ENCODE measurements at places on chromosomes 3 and 15.

GRCh38 chr3:173548261-173548660 is 150.7 kb downstream of the NLGN1 start:
- no peak for DNase-seq

DNA sequence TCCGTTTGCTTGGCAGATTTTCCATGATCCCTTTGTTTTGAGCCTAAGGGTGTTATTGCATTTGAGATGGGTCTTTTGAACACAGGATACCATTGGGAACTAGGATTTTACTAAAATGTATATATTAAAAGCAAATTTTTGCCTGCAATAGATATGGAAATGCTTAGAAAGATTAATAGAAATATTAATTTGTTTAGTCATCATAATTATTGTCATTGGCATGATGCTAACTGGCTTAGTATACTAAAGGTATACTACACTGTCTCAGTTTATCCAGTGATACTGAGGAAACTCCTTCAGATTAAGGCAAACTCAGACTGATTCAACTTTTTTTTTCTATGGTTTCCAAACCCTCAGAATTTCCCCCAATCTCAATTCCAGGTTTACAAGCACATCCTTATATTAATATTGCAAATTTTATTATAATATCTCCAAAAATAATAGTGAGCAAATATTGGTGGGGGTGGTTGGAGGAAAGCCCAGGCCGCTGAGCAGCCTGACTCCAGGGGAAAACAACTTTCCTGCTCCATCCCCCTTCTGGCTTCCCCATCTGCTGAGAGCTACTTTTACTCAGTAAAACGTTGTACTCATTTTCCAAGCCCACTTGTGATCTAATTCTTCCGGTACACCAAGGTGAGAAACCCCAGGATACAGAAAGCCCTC is 291.7 kb downstream of the EPHA6 start:
- DNase-seq = no peak

DNA sequence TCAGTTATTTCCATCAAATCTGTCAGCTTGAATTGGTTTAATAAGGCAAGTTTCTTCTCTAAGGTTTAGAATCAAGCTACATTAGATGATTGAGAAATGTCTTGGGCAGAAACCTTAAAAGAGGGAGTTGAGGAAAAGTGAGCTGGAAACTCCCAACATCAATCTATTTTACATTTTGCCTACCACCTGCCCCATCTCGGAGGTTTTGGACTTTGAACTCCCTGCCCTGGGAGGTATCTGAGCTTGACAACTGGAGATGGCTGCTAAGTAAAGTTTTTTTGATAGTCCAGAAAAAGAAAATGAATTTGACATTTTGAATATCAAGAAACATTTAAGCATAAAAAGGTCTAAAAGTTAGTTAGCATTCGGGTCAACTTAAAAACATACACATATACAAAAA is 234.2 kb downstream of the NFKBIZ start:
- DNase-seq = no peak

DNA sequence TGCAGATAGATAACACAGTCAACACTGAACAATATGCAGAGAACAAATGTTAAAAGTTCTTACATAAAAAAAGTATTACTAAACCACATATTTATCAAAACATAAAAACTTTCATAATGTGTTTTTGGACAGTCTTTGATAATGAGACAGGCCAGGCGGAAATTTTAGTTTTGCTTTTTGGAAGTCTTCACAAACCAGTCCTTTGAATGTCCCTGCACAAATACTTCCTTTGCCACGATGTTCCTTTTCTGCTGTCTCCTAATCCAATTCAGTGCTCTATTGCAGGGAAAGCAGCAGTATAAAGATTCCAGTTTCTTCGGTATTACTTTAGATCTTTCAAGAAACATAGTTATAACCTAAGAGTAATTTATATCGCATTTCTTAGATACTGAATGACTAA is 135.9 kb downstream of the TBL1XR1 start:
- DNase-seq = no peak

- no peak for DNase-seq
Observed at GRCh38 chr15:51938286-51938685, 33.3 kb downstream of the LEO1 start.

DNA sequence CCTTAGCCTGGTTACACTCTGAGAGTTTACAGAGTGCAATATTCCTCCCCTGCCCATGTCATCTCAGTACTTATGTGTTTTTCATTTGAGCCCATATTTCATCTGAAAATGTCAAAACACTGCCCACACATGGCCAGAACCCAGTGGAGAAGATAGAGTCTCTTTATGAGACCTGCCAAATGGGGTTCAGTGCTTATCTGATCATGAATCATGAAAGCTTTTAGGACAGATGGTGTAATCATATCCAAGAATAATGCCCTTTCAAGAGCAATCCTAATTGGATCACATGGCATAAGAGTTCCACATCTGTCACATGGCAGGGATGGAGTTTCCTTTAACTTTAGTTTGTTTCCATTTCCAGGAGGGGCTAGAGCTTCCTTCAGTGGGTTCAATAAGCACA is 77.2 kb upstream of the AGBL1 start:
- DNase-seq = no peak

- DNase-seq = peak; percentile 60
Observed at GRCh38 chr3:197168606-197169005, 129.8 kb downstream of the DLG1 start.

GRCh38 chr15:95733931-95734330 is 596.6 kb upstream of the NR2F2 start:
- DNase-seq = no peak

- no peak for DNase-seq
Observed at GRCh38 chr15:58605931-58606530, 143.5 kb downstream of the ADAM10 start.

GRCh38 chr3:24363242-24363641 is 131.4 kb downstream of the THRB start:
- no peak for DNase-seq

GRCh38 chr3:113249111-113249510 is 37.8 kb downstream of the BOC start:
- peak; percentile 78 for DNase-seq

DNA sequence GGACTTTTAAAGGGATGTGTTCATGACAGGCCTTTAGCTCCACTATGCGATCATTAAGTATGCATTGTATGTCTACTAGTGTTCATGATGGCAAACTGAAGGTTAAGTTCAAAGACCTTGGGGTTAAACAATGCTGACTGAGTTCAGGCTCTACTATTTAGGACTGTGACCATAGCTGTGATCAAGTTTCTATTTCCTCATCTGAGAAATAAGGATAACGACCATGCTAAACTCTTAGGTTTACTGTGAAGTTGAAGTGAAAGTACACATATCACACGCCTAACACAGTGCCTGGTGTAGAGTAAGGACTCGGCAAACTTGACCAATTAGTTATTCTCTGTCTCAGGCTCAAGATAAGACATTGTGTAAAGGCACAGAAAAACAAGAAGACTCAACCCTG is 243.2 kb downstream of the MBNL1 start:
- DNase-seq = no peak

GRCh38 chr3:64642327-64643151 is 45.3 kb downstream of the ADAMTS9 start:
- DNase-seq = no peak

DNA sequence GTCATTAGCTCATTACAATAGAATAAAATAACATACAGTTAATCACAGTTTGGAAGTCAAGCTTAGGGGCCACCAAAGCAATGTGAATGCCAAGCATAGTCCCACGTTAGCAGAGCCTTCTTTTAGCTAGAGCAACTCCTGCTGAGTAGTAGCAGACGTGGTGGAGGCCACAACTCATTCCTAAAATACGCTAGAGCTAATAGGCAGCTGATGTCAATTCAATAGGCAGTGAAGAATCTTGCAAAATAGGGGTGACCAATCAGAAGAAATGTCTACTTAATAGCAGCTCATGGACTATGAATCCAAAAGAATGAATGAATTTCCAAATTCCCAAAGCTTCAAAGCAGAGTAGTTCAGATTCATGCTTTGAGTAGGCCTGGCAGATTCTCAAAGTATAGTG is 292.9 kb upstream of the RORA start:
- no peak for DNase-seq

- DNase-seq = no peak
Observed at GRCh38 chr15:47398132-47398531, 319.2 kb upstream of the SEMA6D start.

GRCh38 chr3:187920913-187921312 is 175.6 kb upstream of the BCL6 start:
- DNase-seq = peak; percentile 56

- DNase-seq = no peak
Observed at GRCh38 chr3:24133942-24134341, 188.9 kb downstream of the NR1D2 start.

GRCh38 chr3:74027121-74027520 is 402.4 kb upstream of the PDZRN3 start:
- DNase-seq = no peak

DNA sequence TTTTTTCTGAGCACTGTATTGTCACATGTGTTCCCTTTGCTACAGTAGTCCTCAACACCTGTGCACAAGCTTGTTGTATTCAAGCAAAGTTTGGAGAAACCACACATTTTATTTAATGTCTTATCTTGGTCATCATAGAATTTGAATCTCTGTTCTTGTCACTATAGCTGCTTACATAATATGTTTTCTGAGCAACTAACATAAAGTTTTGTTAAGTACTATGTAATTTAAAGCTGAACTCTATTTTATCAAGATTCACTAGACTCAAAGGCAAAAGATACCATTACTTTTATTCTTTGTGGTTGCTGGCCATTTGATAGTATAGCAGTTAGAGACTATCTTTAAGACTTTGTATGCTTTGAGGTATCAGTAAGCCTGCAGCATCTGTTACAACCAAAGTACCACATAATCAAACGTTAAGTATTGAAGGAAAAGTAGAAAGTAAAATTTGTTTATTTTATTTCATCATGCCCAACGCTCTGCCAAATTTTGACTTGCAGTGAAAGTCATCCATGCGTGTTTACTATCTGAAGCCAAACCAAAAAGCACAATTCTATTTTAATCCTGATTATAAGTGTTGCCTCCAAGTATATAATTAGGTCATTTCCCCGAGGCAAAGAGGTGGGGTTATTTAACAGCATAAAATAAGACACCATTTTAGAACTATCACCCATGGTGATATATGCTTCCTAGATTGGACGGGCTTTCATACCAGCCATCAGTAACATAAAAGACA is 10.3 kb upstream of the ABHD10 start:
- no peak for DNase-seq

- DNase-seq = no peak
Observed at GRCh38 chr15:35548435-35548834, 2.5 kb upstream of the DPH6 start.

DNA sequence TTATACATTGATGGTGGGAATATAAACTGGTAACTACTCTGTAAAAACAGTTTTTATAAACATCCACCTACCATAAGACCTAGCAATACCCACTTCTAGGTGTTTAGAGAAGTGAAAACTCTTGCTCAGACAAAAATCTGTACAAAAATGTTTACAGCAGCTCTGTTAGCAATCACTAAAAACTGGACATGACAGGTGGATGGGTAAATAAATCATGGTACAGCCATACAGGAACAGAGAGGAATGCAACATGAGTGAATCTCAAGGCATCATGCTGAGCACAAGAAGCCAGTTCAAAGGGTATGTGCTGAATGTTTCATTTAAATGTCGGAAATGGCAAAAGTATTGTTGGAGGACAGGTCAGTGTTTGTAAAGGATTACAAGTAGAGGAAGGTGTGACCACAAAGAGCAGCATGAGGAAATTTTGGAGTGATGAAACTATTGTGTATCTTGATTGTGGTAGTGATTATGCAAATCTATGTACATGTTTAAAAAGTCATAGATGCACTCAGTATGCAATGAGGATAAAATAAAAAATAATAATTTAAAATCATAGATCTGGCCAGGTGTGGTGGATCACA is 2.8 kb upstream of the RNU5A-1 start:
- no peak for DNase-seq

DNA sequence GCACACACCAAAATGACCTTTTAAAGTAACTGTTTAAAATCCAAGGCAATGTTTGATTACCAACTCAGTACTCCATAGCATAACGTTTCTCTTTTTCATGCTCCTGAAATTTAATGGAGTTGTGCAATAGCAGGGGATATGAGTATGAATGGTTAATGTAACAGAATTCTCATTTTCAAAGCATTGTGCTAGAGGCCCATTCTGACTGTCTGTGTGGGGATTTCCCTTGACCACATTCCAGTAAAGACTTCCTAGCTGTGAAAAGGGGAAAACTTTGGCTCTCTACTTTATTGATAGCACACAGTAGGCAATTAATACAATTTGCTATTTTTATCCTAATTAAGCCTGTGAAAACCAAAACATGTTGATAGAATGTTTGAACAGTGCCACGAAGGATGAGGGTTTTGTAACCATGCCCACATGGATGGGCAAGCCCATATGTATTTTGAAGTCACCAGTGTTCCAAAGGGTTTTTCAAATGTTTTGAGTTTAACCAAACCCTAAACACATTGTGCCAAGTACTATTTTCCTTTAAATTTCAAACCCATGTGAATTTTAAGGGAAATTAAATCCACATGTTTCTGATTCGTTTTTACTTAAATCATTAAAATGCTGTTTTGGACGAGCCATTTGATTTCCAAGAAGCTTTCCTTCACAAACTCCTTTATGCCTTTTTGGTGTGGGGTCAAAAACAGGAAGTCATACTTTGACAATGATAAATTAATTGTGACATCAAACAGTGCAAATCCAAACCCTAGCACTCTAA is 261.2 kb downstream of the SHOX2 start:
- DNase-seq = peak; percentile 53

DNA sequence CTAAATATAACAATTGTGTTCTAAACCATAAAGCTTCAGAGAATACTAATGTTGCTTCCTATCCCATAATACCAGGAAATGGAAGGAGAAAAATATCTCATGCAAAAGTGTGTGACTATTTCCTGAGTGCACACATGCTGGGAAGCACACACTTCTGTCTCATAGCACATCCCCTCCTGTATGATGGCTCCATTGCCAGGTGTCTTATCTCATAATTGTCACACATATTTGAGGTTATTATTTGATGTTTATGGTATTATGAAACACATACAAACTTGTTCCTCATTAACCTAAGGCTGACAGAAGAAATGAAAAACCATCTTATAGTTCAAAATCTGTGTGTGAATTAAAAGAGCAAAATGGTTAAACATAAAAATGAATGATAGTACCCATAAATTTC is 65.4 kb downstream of the SERP1 start:
- DNase-seq = no peak

GRCh38 chr3:178671377-178671776 is 135.1 kb downstream of the KCNMB2 start:
- no peak for DNase-seq

- DNase-seq = no peak
Observed at GRCh38 chr3:177333533-177334520, 136.5 kb upstream of the TBL1XR1 start.

GRCh38 chr3:36295296-36295695 is 85.0 kb upstream of the STAC start:
- no peak for DNase-seq

GRCh38 chr3:55059027-55059629 is 131.3 kb upstream of the LRTM1 start:
- DNase-seq = no peak
